ENCODE measurements at places on chromosomes 13 and 19.

DNA sequence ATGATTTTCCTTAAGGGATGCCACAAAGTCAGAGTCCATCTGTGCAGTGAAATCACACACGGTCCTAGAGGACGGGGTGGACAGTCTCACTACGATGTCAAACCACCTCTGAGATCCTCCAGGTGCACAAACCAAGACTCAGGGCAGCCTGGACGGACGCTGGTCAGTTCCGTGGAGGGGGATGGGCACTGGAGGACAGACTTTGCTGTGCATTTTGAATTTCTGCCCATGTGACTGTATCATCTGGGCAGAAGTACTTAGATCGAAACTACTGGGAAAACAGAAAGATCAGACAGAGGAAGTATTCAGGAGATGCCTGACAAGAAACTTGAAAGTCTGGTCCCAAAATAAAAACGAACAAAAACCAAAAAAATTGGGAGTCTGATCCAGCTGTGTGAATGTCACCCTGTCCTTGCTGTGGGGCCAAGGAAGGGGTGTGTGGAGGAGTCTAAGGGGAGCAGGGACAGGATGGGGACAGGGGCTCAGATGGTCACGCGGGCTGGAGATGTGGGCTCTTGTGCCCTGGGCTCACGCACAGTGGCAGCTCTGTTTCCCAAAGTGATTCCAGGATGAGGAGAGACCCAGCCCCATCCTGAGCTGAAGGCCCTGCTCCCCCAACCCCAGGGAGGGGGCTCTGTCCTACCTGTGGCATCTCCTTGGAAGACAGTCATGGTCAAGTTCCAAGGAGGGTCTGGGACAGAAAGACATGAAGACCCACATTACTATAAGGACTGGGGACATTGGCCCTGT, 1.5 kb downstream of the SIGLEC8 start:
- no peak for DNase-seq

GRCh38 chr13:43880926-43881325, 1.2 kb downstream of the LACC1 start:
- no peak for DNase-seq

DNA sequence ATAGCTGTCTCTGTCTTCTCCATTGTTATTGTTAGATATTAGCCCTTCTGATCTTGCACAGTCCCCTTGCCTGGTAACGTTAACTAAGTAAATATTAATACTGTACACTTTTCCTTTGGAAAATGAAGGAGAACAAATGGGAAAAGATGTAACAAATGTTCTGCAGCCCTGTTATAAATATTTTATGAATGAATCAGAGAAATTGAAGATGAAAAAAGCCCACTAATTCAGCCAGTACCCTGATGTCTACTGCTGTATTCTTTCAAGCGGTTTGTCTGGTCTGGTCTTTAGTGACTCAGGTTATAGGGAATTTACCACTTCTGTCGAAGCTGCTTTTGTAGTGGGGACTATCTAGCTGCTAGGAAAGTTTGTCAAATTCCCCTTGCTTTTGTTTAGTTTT, 121.0 kb downstream of the COG6 start:
- no peak for DNase-seq

- DNase-seq, result no peak
Measured at GRCh38 chr13:33213797-33214196, 71.8 kb downstream of the STARD13 start.

GRCh38 chr13:36778083-36778671, 40.8 kb upstream of the RFXAP start:
- DNase-seq, result no peak

- DNase-seq, result no peak
Measured at GRCh38 chr19:53971673-53972072, 8.9 kb downstream of the CACNG8 start.

DNA sequence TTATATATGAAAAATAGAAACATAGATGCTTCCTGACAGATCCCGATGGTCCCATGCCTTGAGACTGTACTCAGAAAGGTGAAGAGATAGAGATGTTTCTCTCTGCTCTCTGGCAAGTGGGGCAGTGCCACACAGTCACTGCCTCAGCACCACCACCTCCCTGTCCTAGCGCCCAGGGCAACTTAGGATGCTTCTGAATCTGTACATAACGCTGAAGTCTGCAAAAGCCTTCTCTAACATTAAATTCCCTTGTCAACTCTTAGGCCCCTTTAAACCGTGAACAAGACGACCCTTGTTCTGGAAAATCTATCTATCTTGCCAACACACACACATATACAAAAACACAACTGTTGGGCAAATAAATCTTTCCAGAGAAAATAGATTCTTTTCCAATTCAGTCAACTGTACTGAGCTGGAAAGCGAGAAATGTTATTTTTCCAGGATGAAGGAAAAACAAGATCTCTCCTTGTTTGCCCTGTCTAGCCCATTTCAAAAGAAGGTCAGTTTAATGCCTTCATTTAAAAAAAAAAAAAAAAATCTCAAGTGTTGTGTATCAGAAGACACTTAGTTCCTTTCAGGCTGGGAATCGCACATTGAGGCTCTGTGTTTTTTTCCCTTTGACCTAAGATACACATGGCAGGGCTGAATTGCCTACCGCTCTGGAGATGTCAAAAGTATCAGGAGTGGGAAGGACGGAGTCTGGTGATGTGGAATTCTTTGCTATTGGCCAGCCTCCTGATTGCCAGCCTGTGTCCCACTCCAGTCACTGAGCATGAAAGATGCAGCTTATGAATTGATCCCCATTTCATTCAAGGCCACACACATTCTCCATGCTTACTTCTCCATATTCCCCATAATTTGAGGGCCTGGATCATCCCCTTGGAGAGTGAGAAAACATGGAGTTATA, 241.4 kb downstream of the LACC1 start:
- DNase-seq, result no peak

DNA sequence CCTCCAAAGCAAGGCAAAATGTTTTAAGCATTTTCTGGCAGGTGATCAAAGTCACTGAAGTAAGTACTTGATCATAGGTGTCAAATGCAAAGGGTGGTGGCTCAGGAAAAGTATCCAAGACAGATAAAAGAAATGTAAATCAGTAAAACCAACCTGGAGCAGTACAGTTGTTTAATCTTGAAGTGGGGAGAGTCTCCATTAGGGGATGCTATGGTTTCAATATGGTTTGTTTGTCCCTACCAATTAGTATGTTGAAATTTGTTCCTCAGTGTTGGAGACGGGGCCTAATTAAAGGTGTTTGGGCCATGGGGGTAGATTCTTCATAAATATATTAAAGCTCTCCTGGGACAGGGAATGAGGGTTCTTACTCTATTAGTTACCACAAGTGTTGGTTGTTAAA, 1781.7 kb upstream of the PRR20A start:
- DNase-seq, result no peak

GRCh38 chr13:102599426-102600012, 2.7 kb downstream of the TPP2 start:
- no peak for DNase-seq

DNA sequence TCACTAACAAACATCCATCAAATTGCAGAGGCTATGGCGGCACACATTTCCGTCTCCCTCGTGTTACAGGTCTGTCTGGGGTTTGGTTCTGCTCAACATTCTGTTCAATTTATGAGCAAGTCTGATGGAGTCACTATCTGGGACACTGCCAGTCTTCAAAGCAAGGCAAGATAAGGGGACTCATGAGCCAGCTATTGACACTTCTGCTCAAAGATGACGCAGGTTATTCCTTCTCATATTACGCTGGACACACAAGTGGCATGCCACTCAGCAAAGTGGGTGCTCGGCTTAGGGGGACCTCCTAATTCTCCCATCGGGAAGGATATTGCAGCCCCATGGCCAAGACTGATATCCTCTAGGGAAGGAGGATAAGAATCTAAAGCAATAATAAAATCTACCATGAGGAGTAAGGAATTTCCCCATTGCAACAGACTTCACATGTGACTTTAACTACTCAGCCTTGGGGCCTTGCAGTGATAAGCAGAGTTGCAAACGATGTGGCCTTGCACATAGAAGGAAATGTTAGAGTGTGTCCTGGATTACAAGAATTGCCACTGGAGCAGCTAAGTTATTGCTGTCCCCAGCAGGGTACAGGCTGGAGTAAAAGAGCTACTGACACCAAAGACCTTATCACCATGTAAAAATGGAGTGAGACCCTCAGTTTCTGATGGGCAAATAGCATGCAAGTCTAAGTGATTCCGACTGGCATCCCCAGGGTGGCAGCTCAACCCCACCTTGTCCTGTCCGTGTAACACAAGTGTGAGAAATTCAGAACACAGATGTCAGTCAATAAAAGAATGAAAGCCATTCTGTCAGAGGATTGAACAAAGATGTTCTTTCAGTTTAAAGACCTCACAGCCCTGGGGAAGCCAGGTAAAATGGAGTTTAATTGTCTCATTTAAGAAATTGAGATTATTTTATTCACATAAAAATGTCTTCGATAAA, 306.1 kb downstream of the IRS2 start:
- DNase-seq, result no peak

DNA sequence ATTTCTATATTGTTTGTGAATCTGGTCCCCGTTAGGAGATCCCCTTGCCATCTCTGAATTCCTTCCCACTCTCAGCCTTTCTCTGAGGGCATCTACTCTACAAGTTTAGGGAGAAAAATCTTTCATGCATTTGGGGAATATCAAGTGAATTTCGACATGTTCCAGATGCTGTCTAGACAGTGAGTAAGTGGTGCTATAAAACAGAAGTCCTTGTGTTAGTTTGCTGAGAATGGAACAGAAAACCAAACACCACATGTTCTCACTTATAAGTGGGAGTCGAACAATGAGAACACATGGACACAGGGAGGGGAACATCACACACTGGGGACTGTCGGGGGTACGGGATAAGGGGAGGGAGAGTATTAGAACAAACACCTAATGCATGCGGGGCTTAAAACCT, 5.1 kb downstream of the OR7A10 start:
- no peak for DNase-seq

DNA sequence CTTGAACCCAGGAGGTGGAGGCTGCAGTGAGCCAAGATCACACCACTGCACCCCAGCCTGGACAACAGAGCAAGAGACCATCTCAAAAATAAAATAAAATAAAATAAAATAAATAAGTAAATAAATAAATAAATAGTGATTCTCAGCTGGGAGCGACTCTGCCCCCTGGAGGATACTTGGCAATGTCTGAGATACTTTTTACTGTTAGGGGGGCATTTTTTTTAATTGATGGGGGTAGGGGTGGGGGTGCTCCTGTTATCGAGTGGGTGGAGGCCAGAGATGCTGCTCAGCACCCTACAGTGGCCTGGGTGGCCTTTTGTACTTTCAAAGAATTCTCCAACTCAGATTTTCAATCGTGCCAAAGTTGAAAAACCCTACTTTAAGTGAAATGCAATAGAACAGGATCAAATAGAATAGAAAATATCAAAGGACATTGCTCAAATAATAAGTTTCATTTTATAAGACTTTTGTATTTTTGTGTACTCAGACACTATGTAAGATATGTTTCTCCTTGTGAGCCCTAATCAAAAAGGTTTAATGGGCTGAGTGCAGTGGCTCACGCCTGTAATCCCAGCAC, 7.1 kb upstream of the CLPP start:
- DNase-seq, result no peak

- no peak for DNase-seq
Measured at GRCh38 chr13:49584771-49585182, 581 bp downstream of the RCBTB1 start.

DNA sequence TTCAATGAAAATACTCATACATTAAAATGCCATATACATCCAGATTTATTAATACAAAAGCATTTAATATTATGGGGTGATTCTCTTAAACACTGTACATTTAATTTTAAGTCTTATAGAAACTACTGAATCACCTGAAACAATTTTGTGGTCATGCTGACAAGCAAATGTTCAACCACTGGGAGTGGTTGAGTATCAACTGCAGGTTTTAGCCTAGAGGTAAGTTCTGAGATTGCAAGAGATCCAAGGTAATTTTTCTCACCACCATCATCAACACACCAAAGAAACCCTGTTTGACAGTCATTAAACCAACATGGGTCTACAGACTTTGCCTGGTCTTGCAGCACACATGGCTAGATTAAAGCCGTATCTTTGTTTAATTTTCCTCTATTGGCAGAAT, 196.3 kb downstream of the LHFPL6 start:
- no peak for DNase-seq

DNA sequence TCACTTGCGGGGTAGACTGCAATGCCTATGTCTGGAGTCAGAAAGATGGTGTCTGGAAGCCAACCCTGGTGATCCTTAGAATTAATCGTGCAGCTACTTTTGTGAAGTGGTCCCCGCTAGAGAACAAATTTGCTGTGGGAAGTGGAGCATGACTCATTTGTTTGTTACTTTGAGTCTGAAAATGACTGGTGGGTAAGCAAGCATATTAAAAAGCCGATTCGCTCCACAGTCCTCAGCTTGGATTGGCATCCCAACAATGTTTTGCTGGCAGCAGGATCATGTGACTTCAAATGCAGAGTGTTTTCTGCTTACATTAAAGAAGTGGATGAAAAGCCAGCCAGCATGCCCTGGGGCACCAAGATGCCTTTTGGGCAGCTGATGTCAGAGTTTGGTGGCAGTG, 9.5 kb upstream of the ERVV-1 start:
- DNase-seq, result no peak

- DNase-seq, result no peak
Measured at GRCh38 chr13:42814868-42815267, 33.5 kb downstream of the FAM216B start.

DNA sequence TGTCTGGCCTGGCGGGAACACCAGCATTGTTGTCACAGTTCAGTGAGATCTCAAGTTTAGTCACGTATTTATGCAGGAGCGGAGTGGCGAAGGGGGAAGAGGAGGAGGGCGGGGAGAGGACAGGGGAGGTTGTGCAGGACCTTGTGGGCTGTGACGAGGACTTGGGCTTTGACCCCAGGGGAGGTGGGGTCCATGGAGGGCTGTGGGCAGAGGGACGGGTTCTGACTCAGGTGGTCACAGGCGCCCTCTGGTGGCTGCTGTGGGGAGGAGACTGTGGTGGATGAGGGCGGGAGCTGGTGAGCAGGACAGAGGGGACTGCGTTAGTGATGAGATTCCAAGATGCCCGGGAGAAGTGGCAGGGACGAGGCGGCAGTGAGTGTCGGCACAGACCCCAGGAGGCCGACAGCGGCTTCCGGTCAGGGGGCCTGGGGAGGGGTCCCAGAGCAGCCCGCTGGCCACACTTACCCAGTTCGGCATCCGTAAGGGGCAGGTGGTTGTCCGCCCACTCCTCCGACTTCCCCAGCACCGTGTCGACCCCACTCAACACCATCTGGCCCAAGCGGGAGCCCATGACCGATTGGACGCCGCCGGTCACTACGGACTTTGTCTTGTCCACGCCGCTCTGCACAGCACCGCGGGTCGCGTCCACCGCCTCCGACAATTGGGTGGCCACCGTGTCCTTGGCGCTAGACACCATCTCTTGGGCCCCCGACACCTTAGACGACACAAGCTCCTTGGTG, 15.7 kb downstream of the PLIN3 start:
- DNase-seq, result peak; percentile 59

Data from RWPE2 (cell line).